ENCODE measurements at places on chromosomes 2 and 18.

DNA sequence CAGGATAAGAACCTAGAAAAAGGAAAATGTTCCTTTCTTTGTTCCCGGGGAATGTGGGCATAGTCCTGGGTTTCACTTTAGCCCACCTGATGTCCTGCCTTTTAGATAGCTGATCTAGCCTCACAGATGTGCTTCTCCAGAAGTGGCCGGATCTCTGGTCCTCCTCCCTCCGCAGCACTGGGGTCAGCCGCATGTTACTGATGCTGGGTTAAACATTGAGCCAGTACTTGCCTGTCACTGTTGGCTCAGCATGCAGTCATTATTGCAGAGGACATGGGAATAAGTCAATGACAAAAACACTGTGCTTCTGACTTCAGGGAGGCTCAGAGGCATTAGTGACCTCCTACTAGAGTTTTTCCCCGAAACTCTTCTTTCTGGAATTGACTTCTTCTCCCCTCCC, 27.6 kb downstream of the NCK2 start:
- DNase-seq, result no peak

GRCh38 chr2:37698931-37699481, 27.6 kb upstream of the CDC42EP3 start:
- DNase-seq, result no peak

GRCh38 chr2:209763106-209763505, 8.5 kb upstream of the UNC80 start:
- DNase-seq, result no peak

- no peak for DNase-seq
These were observed 89.6 kb downstream of the ITGB1BP1 start for GRCh38 chr2:9333591-9334171.

DNA sequence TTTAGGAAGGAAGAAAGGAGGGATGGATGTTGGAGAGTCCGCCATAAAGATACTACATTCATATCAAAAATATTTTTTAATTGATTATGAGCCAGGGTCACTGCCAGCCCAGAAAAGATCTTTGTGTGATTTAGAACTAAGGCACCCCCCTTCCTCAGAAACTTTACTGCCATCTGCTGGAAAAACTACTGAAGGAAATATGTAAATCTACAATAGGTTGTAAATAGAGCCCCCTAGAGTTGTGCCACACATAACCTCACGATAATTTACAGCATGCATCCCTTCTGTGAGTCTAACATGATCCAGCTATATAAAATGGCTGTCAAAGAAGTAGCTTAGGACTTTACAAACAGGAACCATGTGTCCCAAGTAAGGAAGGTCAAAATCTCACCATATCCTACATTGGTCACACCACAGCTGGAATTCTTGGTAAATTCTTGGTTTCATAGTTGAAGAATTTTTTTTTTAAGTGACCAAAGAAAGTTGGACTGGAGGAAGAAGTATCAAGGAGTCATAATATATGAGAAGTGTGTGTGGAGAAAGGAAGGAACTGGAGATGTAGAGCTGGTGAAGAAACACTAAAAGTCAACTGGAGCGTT, 152.5 kb downstream of the CYP26B1 start:
- no peak for DNase-seq

DNA sequence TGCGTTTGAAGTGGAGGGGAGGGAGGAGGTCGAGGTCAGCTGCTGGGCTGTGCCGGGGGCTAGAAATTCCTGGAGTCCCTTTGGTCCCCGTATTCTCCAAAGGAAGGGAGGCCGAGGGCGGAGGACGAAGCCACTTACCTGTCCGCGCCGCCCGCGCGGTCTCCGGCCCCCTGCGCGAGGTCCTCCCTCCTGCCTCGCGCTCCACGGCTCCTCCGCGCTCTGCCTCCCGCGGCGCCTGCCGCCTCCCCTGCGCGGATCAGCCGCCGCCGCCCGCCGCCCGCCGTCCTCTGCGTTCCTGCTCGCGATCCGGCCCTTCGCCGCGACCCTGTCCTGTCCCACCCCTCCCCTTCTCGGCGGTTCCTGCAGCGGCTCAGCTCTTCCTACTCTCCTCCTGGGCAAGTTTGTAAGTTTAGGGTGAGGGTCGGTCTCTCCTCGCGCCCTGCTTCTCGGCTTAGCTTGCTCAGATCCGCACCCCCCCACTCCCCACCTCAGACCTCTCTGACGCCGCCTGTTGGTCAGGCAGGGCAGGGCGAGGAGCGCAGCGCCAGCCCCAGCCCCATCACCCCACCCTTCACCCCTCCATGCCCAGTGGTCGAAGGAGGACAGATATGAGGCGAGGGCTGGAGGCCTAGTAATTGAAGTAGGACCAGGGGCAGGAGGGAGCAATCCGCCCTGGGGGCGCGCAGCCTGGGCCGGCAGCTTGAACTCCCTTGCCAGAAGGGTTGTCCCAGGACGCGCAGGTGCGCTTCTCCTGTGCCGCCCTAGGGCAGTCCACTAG, 9.7 kb upstream of the SKOR2 start:
- no peak for DNase-seq

Data from omental fat pad (tissue), 4 donors.